Pulmonary artery endothelial cell (primary cell): ENCODE measurements at places on chromosomes 12 and 14.

DNA sequence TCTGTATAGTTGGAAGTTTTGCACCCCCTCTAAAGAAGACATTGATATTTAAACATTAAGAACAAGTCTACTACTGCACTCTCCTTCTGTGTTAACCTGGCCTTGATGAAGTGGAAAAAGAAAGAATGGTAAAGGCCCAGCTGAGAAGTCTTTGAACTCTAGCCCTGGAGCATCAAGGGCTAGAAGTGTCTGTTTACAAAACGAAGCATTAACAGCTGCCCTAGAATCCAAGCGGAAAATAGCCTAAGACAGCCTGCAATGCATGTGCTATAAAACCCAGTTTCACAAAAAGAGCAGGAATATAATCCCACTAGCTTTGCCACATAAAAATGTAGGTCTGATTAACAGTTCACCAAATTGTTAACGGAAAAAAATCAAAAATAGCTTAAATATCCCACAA, 60.5 kb downstream of the NUMB start:
- no peak for DNase-seq

DNA sequence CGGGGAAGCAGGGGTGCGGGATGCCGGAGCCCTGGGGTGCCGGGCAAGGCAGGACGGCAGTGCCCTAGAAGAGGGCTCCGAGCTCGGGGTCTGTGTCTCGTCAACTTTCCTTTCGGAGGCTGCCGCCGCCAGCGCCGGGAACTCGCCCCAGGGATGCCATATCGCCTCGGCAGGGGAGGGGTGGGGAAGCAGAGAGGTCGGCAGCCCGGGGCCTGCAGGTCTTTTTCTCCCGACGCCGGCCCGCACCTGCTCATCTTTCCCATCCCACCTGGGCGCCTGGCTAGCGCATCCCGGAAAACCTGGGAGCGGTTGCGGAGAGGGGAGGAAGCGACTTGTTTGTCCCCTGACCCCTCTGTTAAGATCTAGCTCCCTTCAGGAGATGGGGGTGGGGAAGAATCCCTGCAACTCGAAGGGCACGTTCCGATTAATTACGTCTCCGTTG, 547 bp downstream of the CNTN1 start:
- DNase-seq, result no peak

GRCh38 chr12:123897221-123897620, 75.4 kb downstream of the CCDC92 start:
- DNase-seq, result no peak

GRCh38 chr12:89821896-89822295, 113.3 kb upstream of the ATP2B1 start:
- no peak for DNase-seq

DNA sequence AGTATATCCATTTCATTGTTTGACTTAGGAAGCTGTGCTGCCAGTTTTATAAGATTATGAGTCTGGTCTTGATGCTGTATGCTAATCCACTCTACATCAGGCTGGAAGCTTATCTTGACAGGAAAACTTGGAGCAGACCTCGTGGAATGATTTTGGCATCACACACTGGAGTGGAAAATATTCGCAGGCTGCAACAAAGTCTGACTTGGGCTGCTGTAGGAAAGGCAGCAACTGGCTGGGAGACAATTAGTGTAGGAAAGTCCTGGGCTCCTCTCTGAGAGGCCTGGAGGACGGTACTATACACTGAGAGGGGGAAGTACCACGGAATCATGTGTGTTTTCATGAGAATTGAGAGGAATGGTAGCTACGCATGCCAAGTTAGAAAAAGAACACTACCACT, 383.7 kb downstream of the ETNK1 start:
- no peak for DNase-seq

- DNase-seq, result no peak
Observed at GRCh38 chr12:76501390-76501789, 58.2 kb downstream of the OSBPL8 start.

GRCh38 chr14:31395572-31396205, 24.7 kb downstream of the HEATR5A start:
- DNase-seq, result no peak

DNA sequence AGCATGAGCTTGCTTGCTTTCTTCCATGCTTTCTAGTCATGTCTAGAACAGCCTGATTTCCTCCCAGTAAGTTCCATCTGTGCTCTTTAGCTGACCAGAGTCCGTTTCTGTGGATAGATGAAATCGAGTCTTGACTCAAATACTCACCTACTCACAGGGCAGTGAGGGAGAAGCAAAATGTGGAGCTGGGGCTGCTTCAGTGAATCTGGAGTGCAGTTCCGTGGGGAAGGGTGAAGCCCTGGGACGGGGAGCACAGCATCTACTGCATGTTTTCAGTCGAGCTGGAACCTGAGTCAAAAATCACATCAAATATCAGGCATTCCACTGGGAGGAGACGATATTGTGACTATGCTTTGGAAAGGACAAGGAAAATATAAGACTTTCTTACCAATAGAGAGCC, 70.3 kb upstream of the PRMT8 start:
- DNase-seq, result no peak

DNA sequence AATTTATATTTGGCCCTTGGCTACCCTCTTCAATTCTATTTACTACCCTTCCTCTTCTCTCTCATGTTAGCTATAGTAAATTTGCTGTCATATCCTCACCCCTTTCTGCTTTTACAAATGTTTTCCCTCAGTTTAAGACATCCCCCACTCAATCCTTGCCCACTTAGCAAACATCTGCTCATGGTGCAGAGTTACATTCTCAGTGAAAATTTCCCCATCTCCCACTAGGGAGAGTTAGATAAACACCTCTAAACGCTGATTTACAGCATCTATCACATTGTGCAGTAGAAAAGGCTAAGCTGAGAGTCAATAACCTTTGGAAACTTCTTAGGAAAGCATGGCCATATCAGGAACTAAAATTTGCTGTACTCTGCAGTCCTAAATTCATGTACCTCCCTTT, 69.0 kb downstream of the DENND5B start:
- DNase-seq, result no peak
